IPS DF 6.9 (cell line): ENCODE measurements at places on chromosomes 4 and X.

DNA sequence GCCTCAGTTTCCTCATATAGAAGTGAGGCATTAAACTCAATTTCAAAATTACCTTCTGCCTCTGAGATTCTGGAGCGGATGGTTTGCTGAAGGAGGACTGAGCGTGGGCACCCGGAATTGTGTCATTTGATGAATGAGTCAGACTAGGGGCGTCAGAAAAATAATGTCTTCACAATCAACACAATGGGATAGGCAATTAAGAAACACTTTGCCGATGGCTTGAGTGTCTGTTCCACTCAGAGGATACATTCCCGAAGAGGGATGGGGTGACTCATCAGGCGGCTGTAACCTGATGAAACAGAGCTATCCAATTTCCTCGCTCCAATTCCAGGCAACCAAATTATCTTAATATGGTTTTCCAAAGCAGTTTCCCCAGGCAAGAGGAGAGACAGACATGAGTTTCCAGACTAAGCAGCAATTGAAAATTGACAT, 1.2 kb upstream of the CHRNA9 start:
- DNase-seq, result no peak

GRCh38 chr4:60805500-60806313, 394.4 kb upstream of the ADGRL3 start:
- DNase-seq, result peak; percentile 25

- DNase-seq, result no peak
These were observed 67.0 kb downstream of the UCHL1 start for GRCh38 chr4:41323706-41324105.

DNA sequence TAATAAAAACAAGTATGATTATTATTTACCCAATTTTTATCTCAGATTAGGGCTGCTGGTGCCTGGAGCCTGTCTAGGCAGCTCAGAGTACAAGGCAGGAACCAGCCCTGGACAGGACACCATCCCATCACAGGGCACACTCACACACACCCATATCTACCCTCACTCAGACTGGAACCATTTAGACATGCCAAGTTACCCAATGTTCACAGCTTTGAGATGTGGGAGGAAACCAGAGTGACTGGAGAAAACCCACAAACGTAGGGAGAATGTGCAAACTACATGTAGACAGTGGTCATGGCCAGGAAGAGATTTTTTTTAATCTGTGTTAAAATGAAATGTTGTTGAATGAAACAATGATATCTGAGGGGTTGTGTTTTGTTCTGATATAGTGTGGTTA, 35.7 kb upstream of the ADGRA3 start:
- DNase-seq, result no peak

GRCh38 chr4:123396307-123397143, at the start of gene SPRY1:
SPRY1 (plus strand) TSS chr4:123396795; CDS start chr4:123401592, 4,797 bp downstream.
- DNase-seq, result peak; percentile 92

DNA sequence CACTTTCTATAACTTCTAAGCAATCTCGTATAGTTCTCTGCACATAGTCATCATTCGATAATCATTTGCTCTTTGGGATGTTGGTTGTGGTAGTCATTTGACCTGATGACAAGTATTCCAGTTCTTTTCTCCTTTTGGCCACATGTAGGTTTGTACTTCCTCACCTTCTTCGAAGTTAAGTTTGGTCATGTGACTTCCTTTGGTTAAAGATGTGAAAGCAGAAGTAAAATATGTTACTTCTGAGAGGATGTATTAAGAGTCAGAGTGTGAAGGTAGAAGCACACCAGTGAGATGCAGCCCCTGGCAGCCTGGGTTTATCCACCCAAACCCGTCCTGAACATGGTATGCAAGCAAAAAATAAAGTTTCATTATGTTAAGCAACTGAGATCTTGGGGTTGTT, 48.9 kb upstream of the ZNF518B start:
- no peak for DNase-seq

- DNase-seq, result no peak
These were observed 42.9 kb downstream of the EVC start for GRCh38 chr4:5753766-5754528.

DNA sequence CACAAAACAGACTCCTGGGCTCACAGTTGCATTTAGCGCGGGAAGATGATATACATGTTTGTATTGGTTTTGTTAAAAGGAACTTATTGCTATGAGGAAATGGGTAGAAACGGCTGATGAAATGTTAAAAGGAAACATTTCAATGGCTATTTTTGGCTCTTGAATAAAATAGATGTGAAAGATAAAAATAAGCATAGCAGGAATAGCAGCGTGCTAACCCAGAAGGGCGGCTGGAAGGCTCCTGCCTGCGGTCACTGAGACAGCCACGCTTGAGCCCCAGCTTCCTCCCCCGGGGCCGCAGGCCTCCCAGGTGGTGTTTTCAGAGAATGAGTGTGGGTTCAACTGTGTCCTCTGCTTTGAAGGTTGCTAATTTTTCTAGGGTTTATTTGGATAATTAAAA, 35.0 kb upstream of the CLCN4 start:
- no peak for DNase-seq
